SW 1271 (cell line): ENCODE measurements at places on chromosomes 4 and X.
A peak's percentile ranks its signal among the peaks of the same experiment; 100 is the strongest.

- peak; percentile 51 for DNase-seq
Observed at GRCh38 chr4:40924096-40924792, 174.5 kb downstream of the NSUN7 start.

DNA sequence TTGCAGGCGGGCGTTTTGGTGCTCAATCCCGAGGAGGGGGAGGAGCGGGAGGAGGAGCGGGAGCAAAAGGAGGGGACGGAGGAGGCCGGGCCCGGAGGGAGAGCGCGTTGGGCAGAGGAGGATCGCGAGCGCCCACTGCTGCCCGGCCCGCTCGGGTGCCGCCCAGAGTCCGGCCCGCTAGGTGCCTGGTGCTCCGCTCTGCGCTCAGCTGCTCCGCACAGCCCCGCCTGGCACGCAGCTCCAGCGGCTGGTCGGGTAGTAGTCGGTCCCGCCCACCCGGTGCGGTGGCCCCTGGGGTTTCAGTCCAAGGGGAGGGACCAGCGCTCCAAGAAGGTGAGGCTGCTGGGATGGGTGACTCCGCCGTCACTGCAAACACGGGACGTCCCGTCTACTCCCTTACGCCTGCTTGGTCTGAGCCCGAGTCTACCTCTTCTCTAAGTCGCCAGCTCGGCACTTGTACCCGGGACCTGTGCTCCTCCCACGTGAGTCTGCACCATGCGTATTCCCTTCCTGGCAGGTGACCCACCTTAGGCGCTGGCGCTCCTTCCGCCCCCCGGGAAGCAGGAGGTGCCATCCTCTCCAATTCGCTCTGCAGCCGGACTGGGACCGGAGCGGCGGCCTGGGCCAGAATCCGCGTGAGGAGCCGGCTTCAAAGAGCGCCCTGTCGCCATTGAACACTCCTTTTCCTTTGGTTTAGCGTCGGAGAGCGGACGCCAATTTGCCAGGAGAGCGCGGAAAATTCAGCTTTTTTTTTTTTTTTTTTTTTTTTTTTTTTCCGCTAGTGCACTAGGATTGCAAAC, 405 bp upstream of the HS3ST1 start:
- DNase-seq = peak; percentile 47

DNA sequence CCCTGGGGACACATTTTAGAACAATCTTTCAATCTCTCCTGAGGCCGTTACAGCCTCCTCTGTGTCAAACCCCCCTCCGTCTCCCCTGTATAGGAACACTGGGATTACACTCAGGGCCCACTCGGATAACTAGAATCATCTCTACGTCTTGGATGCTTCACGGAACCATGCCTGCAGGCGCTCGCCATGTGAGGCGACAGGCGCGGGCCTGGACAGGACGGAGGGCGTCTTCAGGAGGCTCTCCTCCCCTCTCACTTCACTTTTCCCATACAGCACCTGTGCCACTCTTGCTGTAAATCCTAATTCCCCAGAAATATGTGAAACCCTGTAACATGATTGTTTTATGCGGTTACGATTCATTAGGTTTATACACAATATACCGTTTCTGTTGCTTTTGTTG, 4.0 kb upstream of the IDUA start:
- no peak for DNase-seq

GRCh38 chrX:105765691-105766090, 56.6 kb upstream of the NRK start:
- no peak for DNase-seq

DNA sequence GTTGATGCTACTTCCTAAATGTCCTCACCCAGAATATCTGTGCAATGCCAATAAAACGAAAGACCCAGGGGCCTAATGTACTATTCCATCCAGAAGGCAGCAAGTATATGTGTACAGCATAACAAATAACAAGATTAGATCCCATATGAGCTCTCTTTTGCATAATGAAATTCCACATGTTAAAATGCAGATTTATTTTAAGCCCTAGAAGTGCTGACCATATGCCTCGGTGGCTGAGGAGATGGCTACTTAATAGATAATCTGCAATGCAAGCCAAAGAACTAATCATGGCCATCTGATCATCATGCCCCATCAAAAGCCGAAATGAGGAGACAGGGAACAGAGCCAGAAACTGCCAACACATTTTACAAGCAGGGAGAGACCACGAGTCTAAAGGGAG, 293.5 kb downstream of the KCNIP4 start:
- no peak for DNase-seq

GRCh38 chrX:115040417-115040816, 23.0 kb upstream of the IL13RA2 start:
- DNase-seq = no peak

GRCh38 chr4:10121568-10122208, 5.1 kb upstream of the WDR1 start:
- no peak for DNase-seq

- DNase-seq = no peak
Observed at GRCh38 chrX:110804446-110804845, 8.8 kb upstream of the CHRDL1 start.

- peak; percentile 2 for DNase-seq
Observed at GRCh38 chr4:87973283-87974169, 2.0 kb upstream of the SPP1 start.

- DNase-seq = no peak
Observed at GRCh38 chr4:36178484-36178883, 65.8 kb downstream of the ARAP2 start.

DNA sequence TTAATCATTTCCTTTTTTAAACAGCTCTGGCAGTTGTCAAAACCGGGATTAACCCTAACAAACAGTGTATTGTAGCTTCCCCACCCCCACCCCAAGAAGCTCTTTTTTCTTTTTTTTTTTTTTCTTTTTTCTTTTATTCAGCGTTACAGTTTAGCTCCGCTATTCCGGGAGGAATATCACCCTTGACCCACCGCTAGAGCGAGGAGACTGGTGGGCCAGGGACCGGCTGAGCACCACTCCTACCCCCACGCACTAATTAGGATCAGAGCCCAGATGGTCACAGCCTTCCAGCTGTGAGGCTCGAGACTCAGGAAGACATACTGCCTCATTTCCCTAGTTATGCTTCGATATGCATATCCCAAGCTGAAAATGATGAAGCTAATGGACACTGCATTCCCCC, 2.0 kb downstream of the PARM1 start:
- no peak for DNase-seq

DNA sequence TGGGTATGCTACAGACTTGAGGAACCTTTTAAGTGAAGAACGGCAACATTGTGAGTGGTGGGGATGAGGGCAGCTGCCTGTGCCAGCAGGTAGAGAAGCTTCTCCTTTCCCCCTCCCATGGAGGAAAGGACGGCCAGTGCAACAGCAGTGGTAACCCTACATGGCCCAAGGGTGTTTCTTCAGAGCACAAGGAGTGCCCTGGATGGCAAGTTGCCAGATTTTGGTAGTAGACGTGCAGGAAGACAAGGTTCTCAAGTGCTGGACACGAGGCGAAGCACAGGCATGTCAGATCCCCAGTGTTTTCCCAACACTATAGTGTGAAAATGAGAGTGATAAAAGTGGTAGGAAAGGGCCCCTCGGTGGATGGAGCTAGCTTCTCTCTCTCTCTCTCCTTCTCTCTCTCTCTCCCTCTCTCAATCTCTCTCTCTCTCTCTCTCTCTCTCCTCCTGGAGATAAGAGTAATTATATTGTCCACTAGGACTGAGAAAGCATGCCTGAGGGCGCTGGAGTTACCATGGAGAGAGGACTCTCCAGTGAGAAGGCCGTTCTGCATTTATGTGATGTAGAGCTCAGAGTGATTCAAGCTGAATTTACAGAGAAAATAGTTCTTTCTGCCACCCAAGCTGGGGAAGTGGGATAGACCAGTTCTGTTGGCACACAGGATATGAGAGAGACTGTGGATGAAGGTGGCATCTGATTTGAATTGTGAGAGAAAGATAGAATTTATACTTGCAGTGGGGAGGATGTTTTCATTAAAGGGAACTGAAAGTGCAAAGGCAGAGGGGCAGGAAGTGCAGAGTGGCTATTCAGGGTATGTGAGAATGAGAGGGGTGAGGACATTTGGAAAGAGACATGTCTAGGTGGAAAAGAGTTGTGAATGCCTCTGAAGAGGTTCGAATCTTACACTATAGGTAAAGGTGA, 25.7 kb upstream of the TRPC3 start:
- no peak for DNase-seq

DNA sequence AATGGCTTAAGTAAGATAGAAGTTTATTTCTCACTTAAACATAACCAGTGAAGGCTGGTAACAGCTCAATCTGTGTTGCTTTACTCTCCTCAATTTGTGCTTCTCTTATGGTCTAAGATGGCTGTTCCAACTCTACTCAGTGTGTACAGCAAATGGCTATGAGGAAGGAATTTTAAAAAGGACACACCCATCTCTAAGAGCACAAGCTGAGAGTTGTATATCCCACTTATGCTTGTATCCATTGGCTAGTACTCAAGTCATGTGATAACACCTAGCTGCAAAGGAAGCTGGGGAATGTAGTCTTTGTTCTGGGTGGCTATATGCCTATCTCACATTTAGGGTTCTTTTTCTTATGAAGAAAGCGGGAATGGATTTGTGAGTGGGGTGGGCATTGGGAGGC, 63.3 kb downstream of the GPAT3 start:
- DNase-seq = peak; percentile 16

- DNase-seq = no peak
Observed at GRCh38 chr4:48261281-48261680, 8.4 kb downstream of the TEC start.

- DNase-seq = no peak
Observed at GRCh38 chr4:85391071-85391470, 83.9 kb upstream of the ARHGAP24 start.

- no peak for DNase-seq
Observed at GRCh38 chr4:15333692-15334633, 93.9 kb upstream of the C1QTNF7 start.

DNA sequence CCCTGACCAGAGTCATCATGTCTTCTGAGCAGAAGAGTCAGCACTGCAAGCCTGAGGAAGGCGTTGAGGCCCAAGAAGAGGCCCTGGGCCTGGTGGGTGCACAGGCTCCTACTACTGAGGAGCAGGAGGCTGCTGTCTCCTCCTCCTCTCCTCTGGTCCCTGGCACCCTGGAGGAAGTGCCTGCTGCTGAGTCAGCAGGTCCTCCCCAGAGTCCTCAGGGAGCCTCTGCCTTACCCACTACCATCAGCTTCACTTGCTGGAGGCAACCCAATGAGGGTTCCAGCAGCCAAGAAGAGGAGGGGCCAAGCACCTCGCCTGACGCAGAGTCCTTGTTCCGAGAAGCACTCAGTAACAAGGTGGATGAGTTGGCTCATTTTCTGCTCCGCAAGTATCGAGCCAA, 11.0 kb downstream of the MAGEA4 start:
- no peak for DNase-seq

GRCh38 chr4:48255959-48256342, 13.7 kb downstream of the TEC start:
- DNase-seq = no peak
